IPS DF 6.9 (cell line): ENCODE measurements at places on chromosomes 7 and 10.

DNA sequence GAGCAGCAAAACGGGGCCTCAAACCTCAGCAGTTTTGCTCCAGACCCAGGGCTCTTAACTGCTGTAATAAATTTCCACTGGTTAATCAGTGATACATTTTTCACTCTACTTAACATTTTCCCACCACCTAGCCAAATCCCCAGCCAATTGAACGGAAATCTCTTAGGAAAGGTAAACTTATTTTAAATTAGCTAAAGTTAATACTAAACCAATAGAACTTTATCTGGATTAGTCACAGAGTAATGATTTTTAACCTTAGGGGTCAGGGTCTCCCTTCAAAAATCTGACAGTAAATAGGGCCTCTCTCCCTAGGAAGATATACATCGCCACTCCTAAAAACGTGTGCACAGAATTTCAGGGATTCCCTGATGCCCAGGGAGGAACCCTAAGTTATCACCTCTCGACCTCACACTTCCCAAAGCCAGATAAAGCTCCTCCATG, 87.4 kb upstream of the KMT2E start:
- no peak for DNase-seq

DNA sequence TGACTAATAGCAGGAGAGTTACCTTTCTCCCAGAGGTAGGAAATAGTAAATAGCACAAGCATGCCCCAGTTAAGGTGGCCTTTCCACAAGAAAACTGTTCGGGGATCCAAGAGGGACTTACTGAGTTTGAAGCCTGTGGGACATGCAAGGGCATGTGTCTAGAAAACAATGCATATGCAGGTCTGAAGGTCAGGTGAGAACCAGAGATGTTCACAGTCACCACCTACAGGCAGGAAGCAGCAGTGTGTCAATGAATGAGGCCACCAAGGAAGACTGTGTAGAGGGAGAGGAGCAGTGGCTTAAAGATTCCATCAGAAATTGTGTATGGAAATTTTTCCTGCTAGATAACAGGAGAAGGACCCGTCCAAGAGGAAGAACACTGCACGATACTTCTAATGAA, 66.0 kb downstream of the CALD1 start:
- no peak for DNase-seq

DNA sequence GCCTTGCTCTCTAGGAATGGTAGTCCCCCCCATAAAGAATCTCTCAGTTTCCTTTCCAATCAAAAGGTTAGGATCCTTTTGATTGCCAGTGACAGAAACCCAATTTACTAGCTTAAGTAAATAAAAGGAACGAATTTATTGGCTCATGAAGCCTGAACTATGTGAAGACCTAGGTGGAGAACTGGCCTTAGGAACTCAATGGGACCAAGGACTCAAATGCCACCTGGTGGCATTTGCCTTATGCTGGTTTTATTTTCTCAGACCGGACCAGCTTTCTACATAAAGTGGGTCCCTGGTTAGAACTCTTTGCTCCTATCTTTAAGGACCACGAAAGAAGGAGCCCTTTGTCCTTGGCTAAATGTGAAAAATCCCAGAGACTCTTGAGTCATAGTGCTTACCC, 25.4 kb downstream of the CFTR start:
- no peak for DNase-seq

- DNase-seq: no peak
Observed at GRCh38 chr10:58817201-58817846, 304.7 kb downstream of the BICC1 start.

DNA sequence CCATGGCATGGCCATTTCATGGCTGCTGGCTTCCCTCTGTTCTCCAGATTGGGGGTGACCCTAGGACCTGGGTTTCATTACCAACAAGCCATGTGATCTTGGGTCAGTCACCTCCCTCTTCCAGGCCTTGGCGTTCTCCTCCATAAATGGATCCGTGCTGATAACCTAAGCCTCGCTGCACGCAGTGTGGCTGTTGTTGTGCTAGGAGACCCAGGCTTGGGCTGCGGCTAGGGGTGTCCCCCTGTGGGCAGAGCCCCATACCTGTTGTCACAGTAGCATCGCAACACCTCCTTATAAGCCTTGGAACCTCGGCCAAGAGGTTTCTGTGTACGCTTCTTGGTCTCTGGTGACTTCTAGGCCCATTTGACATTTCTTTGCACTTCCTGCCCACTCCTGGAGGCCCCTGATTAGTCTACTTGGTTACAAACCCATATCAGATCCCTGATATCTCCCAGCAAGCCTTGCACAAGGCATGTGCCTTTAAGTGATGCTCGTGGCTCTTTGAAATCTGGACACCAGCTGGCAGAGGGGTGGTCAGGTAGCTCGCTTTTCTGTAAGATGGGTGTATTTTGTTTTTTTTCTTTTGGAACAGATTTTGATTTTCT, 23.6 kb downstream of the ZMIZ1 start:
- DNase-seq: no peak

GRCh38 chr7:129499999-129500398, 2.3 kb upstream of the SMKR1 start:
- no peak for DNase-seq
